ENCODE measurements at places on chromosomes 12 and 14. TPM values are rescaled to one million over a fixed set of nuclear protein-coding genes. Genes with fewer than 3 reads are reported as not detected.

DNA sequence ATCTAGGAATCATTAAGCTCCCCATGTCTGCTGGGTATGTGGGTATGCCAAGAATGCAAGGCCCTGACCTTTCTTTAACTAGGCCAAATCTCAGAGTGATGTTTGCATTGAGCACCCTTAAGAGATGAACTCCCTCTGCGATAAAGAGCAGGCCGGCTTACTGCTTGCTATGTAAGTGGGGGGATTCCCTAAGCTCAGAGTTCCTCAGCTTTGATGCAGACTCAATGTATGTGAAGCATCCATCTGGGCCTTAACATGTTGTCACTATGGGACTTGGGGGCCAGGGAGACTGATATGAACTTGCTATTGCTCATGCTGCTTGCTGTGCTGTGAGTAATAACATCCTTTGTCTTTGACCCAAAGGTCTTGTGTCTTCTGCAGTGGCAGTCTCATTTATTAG, 149.7 kb downstream of the C12orf75 start:
- H3K4me1 ChIP-seq, result no peaks in the 10 kb centered on the region
- H3K27ac ChIP-seq, result no peak overlapping the region
- H3K27me3 ChIP-seq, result no peaks in the 10 kb centered on the region
- no peaks in the 10 kb centered on the region for H3K36me3 ChIP-seq
- no peak for DNase-seq
- H3K4me3 ChIP-seq, result no peak overlapping the region

Gene ZBTB1
- total RNA-seq, result 53.0 TPM

Gene TAS2R8
- not detected for total RNA-seq

DNA sequence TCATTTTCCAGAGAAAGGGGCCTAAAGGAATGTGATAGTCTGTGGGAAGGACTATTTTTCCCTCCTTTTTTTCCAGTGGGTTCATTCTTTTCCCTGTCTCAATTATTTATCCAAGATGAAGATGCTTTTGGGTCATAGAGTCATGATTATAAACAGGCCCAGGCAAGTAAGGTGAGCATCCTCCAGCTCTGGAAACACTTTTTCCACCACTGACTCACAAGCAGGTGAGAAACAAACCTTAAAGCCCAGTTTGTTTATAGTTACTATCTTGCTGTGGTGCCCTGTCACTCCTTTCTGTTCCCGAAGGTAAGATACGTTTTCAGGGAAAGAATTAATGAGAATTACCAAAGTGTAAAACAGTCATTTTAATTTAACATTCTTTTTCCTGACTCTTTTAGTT, 107.7 kb upstream of the IFNG-AS1 start:
- no peaks in the 10 kb centered on the region for H3K4me1 ChIP-seq
- no peaks in the 10 kb centered on the region for H3K36me3 ChIP-seq
- no peak overlapping the region for H3K27ac ChIP-seq
- no peak for DNase-seq
- no peak overlapping the region for H3K4me3 ChIP-seq

Gene RPGRIP1
- total RNA-seq, result 0.19 TPM

DNA sequence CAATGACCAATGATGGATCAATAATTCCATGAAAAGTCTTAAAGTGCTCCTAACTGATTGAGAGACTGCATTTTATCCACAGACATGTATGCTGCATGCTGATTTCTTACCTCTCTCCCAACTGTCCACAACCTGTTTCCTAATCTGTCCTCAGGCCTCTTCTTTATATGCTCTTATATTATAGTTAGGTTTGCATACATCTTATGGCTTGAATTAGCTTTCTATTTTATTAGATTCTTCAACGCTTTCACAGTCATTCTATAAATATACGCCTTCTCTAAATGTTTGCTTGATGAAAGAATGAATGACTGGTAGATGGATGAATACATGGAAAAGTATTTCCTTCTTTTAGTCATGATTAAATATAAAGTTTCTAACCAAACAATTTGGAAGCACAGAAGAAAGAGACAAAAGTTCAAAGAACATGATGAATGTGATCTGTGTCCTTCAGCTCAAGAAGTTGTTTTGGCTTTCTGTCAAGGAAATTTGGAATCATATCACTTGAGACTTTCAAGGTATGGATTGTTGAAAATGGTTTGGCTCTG, 91.8 kb upstream of the NPAS3 start:
- no peak overlapping the region for H3K4me3 ChIP-seq
- no peak overlapping the region for H3K27ac ChIP-seq
- H3K4me1 ChIP-seq, result no peaks in the 10 kb centered on the region
- no peaks in the 10 kb centered on the region for H3K27me3 ChIP-seq

Gene AQP6
- not detected for total RNA-seq
